DMS153 (cell line): ENCODE measurements at places on chromosomes 4 and X.

DNA sequence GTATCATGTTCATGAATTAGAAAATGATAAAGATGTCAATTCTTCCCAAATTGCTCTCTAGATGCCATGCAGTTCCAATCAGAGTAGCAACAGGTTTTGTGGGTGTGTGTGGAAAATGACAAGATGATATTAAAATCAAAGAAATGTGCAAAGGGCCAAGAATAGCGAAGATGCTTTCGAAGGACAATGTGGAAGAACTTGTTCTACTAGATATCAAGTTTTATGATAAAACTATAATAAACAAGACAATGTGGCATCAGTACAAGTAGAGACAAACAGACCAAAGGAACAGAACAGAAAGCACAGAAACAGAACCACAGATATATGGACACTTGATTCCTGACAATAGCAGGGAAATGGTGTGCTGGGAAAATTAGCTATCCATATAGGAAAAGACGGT, 9.0 kb downstream of the TAB3 start:
- DNase-seq: no peak

- DNase-seq: no peak
Observed at GRCh38 chr4:113815826-113816225, 54.3 kb upstream of the CAMK2D start.

DNA sequence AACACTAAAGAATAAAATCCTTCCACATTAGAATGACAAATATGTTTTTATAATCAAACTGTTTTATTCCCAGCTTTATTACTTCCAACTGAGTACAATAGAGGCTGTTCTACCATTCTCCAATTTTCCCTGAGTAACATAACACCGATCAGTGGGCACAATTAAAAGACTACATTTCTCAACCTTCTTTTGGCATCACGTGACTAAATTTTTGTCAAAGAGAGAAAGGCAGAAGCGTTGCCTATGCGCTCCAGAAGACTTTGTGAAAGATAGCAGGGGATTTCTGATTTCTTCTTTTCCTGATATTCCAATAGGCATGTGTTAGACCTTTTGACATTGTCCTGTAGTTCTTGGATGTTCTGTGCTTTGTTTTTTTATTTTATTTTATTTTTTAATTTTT, 1705.6 kb upstream of the PCDH7 start:
- DNase-seq: no peak

DNA sequence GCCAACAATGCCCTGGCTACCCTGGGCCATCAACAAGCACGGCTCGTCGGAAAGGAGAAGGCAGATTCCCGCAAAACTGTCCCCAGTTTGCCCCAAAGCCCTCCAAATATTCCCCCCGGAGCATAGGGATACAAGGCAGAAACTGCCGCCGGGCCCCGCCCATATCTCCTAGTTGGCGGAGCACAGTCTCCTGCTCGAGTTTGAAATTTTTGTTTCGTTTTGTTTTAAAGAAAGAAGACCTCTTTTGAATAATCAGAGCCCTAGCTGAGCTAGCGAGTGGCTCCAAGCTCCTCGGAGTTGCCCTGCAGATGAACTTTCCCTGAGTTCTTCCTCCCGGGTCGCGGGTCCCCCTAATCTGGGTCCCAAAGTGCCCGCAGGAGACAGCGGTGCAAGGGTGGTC, 138.1 kb upstream of the ZIC3 start:
- DNase-seq: no peak

DNA sequence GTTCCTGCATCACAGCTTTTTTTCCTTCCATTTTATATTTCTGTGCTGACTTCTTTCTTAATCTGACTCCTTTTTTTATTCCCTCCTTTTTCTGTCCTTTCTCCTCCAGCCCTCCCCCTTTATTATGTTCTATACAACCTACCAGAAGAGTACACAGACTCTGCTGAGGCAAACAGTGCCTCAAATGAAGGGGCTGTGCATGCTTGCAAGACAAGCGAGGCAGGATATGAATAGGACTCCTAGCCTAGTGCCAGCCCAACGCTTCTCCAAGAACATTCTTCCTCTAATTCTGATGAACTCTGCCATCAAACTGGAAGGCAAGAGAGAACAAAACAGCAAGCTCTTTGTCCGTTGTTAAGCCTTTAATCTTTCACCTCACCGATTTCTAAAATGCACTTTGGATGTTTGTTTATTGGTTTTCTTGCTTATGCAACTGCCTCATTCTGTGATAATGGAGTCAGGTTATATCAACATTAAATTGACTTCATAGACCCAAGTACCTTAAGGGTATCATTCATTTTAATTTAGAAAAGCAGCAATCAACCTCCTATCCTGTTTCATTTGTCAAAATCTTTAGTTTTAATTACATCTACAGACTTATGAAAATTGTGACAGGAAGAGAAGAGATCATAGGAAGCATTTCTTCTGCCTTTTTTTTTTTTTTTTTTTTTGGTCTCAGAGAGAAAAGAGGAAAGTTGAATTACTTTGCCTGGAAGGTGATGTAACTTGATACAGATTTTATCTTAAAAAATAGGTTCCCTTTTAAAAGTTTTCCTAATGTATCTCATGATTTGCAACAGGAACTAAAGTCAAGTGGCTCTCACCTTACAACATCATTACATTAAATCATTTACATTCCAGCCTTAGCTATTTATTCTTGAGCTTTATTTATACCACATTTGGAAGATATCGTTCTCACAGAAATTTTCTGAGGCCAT, 284.7 kb upstream of the FTHL17 start:
- DNase-seq: no peak

GRCh38 chr4:34293459-34293858, 1950.9 kb downstream of the ARAP2 start:
- no peak for DNase-seq

DNA sequence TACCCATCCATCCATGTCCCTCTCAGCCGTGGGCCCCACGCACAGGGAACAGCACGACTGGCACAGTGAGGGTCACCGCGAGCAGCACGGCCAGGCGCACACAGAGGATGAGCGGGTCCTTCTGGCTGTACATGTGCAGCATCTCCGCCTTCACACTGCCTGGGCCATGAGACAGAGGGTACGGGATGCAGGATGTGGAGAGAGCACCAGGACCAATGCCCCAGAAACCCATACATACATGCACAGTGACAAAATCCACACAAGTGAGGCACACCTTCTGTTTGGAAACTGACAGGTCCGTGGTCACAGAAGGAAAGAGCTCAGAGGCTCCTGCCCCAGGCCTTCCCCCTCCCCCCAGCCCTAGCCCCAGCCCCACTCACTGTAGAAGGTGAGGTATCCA, 9.5 kb downstream of the SLC38A5 start:
- DNase-seq: no peak

- DNase-seq: no peak
Observed at GRCh38 chr4:88158038-88158488, 376 bp downstream of the ABCG2 start.

GRCh38 chr4:82561786-82562563, at the start of gene TMEM150C:
TSS of gene TMEM150C (minus strand) at chr4:82561988. CDS start at chr4:82504657, 57,331 bp downstream.
- peak; percentile 26 for DNase-seq

DNA sequence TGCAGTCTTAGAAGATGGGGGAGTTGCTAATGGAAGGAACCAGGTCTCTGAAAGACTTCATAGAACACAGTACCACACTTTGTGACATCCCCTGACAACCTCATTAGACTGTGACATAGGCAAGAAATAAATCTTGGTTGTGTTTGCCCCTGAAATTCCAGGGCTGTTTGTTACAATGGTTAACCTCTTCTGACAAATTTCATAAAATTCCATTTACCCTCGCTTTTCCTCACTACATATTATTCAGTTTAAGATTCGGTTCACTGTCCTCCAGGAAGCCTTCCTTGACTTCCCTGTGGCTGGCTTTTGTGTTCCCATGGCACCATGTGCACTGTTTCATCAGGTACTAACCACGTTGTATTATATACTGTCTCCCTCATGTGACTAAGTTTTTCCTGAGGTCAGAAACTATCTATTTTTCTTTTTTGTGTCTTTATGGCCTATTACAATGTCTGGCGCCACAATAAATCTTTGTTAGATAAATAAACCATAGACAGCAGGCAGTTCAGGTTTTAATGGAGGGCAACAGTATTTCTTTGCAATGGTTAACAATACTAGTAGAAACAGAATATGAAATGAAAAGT, 54.2 kb downstream of the ATXN3L start:
- no peak for DNase-seq

GRCh38 chrX:139892512-139892911, 40.3 kb downstream of the ATP11C start:
- no peak for DNase-seq

DNA sequence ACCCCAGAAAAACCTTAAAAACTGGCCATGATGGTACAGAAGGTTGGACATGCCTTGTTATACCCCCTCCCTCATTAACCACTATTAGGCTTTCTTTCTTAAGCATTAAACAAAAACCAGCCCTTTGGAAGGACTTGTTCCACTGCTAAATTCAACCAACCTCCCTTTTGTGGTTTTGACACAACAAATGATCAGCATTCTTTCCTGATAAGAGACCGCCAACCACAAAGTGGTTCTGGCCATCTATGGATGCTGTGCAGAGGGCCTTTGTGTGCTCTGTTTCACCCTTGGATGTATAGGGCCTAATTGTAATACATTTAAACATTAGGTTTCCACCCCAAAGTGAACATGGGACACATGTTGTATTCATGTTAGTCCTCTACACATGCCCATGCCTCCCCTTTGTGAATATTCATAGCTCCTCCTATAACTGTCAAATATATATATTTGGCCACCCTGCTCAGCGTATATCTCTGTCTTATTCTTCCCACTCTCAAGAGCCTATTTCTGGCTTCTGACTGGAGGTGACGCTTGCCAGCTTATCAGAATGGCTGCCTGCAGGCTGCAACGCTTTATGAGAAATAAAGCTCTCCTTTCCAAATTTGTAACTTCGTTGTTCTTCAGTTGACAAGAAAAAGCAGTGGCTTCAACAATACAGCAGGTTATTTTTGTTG, 126.6 kb downstream of the NPNT start:
- no peak for DNase-seq

GRCh38 chr4:17497890-17498523, 13.9 kb downstream of the QDPR start:
- no peak for DNase-seq

DNA sequence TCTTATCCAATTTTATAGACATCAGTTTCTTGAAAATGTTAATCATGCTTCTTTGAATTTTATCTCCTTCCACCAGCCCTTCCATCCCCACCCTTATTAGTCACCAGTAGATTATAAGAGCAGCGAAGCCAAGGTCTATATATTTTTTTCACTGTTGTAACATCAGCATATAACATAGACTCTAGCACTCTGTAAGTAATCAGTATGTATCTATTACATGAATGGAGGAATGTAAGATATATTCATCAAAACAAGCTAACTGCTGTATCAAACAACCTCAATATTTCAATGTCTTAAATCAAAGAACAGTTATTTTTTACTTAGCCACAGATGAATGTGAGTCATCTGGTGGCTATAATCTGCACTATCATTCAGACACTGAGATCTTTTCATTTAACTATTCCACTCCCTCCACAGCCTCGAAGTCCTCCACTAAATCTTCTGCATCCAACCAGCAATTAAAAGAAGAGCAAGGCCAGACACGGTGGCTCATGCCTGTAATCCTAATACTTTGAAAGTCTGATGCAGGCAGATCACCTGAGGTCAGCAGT, 178.9 kb downstream of the CENPC start:
- DNase-seq: no peak

DNA sequence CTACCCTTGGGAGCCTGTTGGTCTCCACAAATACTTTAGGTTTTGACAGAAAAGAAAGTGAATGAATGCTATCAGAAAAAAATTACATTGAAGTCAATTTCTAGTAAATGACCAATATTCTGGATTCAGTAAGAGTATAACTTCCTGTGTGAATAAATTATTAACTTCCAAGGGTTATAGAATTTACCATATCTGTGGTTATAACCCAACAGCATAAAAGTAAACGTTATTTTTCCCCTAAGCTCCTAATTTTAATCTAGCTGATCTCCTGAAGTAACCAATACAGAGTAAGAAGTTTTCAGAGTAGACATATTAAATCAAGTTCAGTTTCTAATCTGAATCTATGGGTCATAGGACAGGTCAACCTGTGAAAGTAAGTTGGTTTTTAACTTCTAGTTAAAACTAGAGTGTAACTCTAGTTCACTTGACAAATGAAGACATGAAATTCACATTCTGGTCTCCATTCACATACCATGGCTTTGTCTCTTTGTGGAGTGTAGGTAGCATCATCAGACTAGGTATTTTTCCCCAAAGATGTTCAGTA, 22.8 kb downstream of the DTHD1 start:
- no peak for DNase-seq

- DNase-seq: no peak
Observed at GRCh38 chr4:145099653-145100052, 1.5 kb downstream of the ABCE1 start.

- DNase-seq: no peak
Observed at GRCh38 chr4:182093431-182093831, 149.8 kb upstream of the TENM3 start.

GRCh38 chr4:153622778-153623240, 61.3 kb upstream of the TLR2 start:
- DNase-seq: no peak

GRCh38 chr4:10606483-10607155, 77.9 kb downstream of the CLNK start:
- no peak for DNase-seq

GRCh38 chr4:23614284-23614892, 275.5 kb downstream of the PPARGC1A start:
- DNase-seq: no peak

DNA sequence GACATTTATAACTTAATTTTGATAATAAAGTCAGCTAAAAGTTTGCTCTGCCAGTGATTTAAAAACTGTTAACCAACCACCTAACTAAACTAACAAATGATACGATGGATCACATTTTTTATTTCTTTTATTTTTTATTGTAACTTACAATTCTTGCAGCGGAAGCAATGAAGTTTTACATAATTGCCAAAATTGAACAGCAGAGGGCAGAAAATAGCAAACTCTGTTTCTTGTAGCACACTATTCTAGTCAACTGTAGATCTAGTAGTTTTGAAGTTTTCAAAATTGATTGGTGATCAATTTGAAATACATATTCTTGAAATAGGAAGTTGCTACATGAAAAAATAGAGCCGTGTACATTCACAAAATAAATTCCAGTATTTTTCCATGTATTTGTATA, 2.8 kb upstream of the GRIA2 start:
- no peak for DNase-seq

DNA sequence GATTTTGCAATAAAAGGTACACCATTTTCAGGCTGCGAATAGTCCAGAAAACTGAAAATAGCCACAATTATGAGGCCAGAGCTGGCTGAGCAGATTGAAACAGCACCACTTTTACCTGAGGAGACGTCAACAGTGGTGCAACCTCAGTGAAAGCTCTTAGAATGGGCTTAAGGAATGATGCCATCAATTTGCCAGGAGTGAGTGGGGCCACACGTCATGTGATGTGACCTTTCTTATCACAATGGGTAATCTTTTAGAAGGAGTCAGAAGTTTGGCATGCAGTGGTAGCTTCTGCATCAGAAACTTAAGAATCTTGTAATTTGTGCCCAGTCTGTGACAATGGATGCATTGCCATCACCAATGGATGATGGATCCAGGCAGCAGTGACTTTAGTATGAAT, 27.6 kb downstream of the ZNF81 start:
- DNase-seq: no peak

- DNase-seq: peak; percentile 46
Observed at GRCh38 chr4:144575181-144575580, 70.8 kb upstream of the HHIP start.
